Activated CD4-positive, alpha-beta T cell treated with anti-CD3 and anti-CD28 coated beads for 36 hours (primary cell): ENCODE measurements at places on chromosomes 2 and 18. TPM values are rescaled to one million over a fixed set of nuclear protein-coding genes. Genes with fewer than 3 reads are reported as not detected.

DNA sequence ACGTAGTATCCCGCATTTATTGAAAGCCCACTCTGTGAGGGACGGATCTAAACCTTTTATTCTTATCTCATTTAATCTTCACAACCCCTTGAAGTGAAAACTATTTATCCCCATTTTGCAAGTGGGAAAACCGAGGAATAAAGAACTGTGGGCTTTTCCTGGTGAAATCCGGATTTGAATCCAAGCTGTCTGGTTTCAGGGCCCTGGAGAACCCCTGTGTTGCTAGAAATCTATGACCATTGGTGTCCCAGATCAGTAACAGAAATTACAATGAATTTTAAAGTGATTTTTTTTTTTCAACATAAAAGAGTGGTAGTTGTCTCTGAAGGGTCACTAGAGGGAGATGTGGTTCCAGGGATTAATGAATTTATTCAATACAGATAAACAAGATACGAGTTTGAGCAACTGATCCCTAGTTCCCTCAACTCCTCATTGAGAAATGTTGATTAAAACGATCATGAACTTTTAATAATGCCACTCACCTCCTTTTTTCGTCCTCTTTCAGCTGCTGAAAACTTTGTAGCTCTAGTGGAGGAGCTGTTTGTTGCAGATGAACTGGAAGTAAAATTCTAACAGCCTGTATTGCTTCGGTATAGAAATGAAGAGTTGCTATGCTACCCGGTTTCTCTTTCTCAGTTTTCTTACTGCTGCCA lies 940 bp downstream of the XRCC5 start:
- DNase-seq: no peak
- H3K27me3 ChIP-seq: no peaks in the 10 kb centered on the region
- peak overlapping the region; percentile 98 for H3K27ac ChIP-seq
- peak overlapping the region; percentile 95 for H3K4me3 ChIP-seq
- peaks cover 56% of the 10 kb centered on the region for H3K36me3 ChIP-seq

DNA sequence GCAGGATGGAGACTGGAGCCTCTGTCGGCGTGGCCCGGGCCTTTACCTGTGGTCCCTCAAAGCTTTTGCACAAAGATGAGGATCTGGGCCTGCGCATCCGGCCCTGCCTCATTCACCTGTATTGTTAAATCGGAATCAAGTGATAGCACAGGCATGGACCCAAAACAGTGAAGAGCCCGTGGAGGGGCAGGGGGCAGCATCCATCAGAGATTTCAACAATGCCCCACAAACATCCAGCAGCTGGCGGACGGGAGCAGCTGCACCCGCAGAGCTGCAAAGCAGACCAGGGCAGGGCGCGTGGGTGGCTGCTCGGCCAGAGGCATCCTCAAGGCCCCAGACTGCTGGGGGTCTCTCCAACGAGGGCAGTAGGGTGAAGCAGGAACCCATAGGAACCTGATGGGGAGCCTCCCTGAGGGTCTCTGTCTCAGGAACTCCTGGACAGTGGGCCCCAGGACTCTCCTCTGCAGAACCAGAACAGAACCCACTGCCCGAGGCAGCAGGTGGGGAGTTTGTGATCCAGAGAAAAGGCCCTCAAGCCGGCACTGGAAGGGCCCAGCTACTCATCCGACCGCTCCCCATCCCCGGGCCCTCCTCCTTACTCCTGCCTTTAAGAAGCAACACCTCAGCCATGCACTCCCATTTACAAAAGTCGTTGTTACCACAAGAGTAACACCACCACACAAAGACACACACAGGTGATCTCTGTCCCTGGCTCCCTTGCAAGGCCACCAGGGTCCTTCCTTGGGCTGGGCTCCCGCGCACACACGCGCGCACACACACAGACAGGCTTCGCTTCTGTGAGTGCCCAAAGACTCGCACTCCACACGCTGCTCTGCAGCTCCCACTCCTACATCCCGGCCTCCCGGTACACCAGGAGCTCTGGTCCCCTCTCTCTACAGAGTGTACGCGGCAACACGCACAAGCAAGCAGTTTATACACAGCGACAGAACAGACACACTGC lies 28.8 kb downstream of the HDAC4 start:
- peaks cover 8% of the 10 kb centered on the region for H3K4me1 ChIP-seq
- no peak for DNase-seq
- H3K27ac ChIP-seq: no peak overlapping the region
- H3K27me3 ChIP-seq: no peaks in the 10 kb centered on the region
- no peak overlapping the region for H3K4me3 ChIP-seq

DNA sequence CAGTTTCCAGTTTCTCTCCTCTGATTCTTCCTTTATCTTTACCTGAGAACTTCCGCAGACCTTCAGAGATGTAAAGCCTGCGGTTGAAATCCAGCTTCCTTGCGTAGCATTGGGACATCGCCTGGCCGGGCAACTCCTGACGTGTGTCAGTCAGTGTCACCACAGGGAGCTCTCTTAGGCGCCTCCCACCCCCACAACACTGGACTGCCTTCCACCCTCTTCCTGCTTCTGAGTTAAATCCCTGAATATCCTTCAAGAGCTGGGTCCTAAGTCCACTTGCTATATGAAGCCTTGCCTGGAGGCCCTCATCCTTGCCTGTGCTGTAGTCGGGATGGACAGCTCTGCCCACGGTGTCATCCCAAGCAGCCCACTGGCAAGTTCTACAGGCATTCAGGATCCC lies 179.4 kb downstream of the SEPTIN10 start:
- DNase-seq: no peak
- no peak overlapping the region for H3K27ac ChIP-seq

DNA sequence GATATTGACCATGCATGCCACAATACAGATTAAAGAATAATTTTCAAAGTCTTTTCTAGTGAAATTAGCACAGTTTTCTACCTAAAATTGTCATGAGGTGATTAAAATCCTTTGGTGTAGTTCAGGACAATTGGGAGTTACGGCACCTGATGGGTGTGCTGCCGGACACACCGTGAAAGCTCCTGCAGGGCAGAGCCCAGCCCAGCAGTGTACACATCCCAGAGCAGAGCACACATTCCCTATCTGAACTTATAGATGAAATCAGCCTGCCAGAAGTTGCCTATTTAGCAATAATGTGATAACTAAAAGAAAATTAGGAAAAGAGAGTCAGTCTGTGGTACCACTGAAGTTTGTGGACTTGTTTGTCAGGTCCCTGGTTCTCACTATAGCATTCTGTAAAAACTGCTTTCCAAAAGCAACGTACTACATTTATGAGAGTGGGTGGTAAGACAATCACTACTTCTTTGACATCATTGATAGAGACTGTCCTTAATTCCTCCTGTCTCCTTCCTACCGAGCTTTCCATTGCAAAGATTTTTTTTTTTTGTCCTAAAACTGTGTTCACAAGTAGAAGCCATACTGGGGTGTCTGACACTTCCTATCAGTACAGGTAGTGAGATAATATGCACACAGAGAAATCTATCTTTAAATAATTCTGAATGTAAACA lies 3.4 kb downstream of the CYTIP start:
- DNase-seq: no peak
- H3K4me3 ChIP-seq: peak overlapping the region; percentile 93
- peaks cover 81% of the 10 kb centered on the region for H3K36me3 ChIP-seq
- no peaks in the 10 kb centered on the region for H3K27me3 ChIP-seq
- peaks cover 11% of the 10 kb centered on the region for H3K4me1 ChIP-seq
- peak overlapping the region; percentile 95 for H3K27ac ChIP-seq

DNA sequence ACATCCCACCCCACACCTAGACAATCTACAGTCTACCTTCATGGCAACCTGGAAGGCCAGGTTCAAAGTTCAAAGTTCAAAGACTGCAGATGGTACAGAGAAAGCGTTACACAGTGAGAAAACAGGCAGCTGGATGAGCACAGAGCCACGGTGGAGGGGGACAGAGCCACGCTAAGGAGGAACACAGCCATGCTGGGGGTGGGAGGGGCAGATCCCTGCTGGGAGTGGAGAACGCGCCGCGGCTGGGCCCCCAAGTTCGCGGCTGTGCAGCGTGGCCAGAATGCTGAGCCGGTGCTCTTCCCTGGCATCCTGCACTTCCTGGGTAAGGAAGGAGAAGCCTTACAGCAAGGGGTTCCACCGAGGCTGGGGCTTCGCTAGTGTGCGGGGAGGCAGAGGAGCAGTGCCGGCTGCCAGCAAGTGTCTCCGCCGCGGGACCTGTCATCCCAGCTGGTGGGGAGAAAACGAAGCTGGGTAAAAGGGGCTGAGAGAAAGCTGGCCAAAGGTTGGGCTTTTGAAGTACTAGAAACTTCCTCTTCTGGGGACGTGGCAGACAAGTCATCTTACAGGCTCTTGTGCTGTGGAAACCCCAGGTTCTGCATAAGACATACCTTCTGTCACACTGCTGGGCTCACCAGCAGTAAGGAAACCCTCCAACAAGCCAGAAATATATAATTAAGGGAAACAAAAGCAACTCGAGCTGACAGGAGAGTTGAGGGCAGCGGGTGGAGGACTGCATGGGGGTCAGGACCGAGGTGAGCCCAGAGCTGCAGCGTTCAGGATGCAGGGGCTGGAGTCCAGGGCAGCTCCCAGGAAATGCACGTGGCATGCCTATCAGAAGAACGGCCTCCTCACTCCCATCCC lies 115.5 kb downstream of the HDAC4 start:
- peak overlapping the region; percentile 63 for H3K4me3 ChIP-seq
- peak overlapping the region; percentile 78 for H3K27ac ChIP-seq
- DNase-seq: peak; percentile 65
- peaks cover 16% of the 10 kb centered on the region for H3K27me3 ChIP-seq

- DNase-seq: no peak
- H3K27me3 ChIP-seq: peaks cover 2% of the 10 kb centered on the region
- no peak overlapping the region for H3K27ac ChIP-seq
- H3K4me1 ChIP-seq: no peaks in the 10 kb centered on the region
Measured at GRCh38 chr18:78605255-78605654, 374.4 kb upstream of the SALL3 start.

GRCh38 chr18:45688113-45688512 lies 35.9 kb upstream of the SLC14A1 start:
- H3K4me1 ChIP-seq: peaks cover 69% of the 10 kb centered on the region
- no peaks in the 10 kb centered on the region for H3K36me3 ChIP-seq
- peak overlapping the region; percentile 69 for H3K4me3 ChIP-seq
- peak; percentile 40 for DNase-seq

- no peaks in the 10 kb centered on the region for H3K27me3 ChIP-seq
- H3K4me3 ChIP-seq: no peak overlapping the region
- peaks cover 12% of the 10 kb centered on the region for H3K4me1 ChIP-seq
- no peak overlapping the region for H3K27ac ChIP-seq
Measured at GRCh38 chr2:189350540-189351209, 90.6 kb upstream of the WDR75 start.

SLC5A7 gene
- not detected for total RNA-seq

FOXD4L1 gene
- not detected for total RNA-seq

NOTO gene
- not detected for total RNA-seq

YWHAQ gene
- 370 TPM for total RNA-seq
